ENCODE measurements at places on chromosomes 16 and 17. TPM values are rescaled to one million over a fixed set of nuclear protein-coding genes. Genes with fewer than 3 reads are reported as not detected.

MGAT5B gene
- 0.21 TPM for total RNA-seq

PRAC1 gene
- not detected for total RNA-seq

DBF4B gene
- 3.6 TPM for total RNA-seq

ERN2 gene
- total RNA-seq = 0.34 TPM

ALDH3A2 gene
- 58.0 TPM for total RNA-seq

SKAP1 gene
- total RNA-seq = 0.31 TPM

VAT1L gene
- total RNA-seq = 14.3 TPM

CDH5 gene
- 40.3 TPM for total RNA-seq

SMG1 gene
- 37.7 TPM for total RNA-seq

CX3CL1 gene
- 13.7 TPM for total RNA-seq

WBP2 gene
- total RNA-seq = 122 TPM

KRT12 gene
- total RNA-seq = not detected

KRTAP16-1 gene
- total RNA-seq = not detected

TAT gene
- total RNA-seq = not detected
